ENCODE measurements at places on chromosomes 2 and 18. TPM values are rescaled to one million over a fixed set of nuclear protein-coding genes. Genes with fewer than 3 reads are reported as not detected.

GRCh38 chr2:180456801-180457200 is 449.7 kb upstream of the CWC22 start:
- DNase-seq = no peak

Gene STPG4
- not detected for total RNA-seq

- no peak for DNase-seq
Measured at GRCh38 chr2:64295326-64296139, 151.3 kb upstream of the PELI1 start.

DNA sequence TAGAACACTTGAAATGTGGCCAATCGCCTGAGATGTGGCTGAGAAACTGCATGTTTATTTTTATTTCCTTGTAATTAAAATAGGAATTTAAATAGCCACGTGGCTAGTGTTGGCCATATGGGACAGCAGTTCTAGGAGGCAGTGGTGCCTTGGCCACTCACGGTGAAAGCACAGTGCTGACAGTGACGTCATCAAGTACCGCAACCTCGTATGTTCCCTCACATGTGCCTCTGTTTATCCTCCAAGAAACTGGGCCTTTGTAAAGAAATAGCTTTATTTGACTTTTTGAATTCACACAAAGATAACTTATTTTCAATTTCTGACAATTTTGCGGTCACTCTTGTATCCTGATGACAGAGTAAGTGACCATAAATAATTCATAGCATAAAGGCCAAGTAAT is 575.0 kb downstream of the DCDC2C start:
- DNase-seq = no peak

DNA sequence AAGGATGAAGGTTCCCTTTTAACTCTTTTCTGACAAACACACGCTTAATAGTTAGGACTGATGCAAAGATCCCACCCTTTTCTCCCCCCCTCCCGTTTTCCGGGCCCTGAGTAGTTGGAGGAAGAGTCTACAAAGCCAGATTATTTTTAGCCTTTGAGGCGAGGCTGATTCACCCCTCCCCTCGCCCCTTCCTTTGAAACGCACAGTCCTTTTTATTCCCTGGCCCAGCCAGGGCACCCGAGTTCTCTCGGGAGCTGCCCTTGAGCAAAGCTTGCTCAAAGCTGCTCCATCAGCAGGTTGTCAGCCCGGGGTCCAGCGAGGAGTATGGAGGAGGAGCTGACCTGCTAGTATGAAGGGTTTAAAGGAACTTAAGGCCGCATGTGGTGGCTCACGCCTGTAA is 47.1 kb upstream of the SPRED2 start:
- no peak for DNase-seq

Gene PTPRM
- 64.2 TPM for total RNA-seq

GRCh38 chr2:159046966-159047365 is 78.5 kb downstream of the TANC1 start:
- DNase-seq = peak; percentile 65

Gene CD8B2
- not detected for total RNA-seq

Gene TEKT4
- total RNA-seq = not detected

- DNase-seq = no peak
Measured at GRCh38 chr2:126504949-126505348, 151.0 kb upstream of the GYPC start.

DNA sequence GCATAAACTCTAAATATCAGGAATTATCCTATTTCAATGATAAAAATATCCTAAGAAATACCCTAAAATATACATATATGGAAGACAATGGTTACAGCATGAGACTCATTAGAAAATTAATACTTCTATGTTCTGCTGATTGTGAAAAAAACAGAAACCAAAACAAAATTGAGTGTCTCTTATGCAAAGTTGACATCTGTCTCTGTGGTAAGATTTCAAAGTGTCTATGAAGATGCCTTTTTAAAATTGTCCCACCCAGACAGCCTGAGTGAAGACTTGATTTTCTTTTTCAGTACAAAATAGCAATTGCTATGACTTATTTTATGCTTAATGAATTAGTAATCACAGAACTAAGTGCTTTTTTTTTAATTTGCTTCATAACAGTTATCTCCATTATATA is 1368.4 kb upstream of the LRRTM1 start:
- no peak for DNase-seq

Gene CXCR1
- total RNA-seq = not detected

DNA sequence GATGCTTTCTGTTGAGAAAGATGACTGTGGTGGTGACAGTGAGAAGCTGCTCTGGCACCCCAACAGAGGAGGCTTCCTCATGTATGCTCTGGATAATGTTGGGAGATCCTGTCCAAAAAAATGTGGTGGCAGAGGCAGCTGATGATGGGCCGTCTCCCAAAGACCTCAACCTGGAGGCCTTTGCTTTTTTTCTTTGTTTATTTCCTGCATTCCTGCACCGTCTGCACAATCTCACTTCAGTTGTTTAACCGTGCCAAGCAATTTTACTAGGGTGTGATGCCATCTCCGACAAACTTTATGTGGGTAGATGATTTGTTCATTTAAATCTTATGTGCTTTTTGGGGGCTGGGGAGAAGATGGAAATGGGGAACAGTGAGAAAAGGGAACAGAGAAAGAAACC is 62.2 kb upstream of the IGFBP5 start:
- DNase-seq = no peak

Gene CSRNP3
- total RNA-seq = 3.4 TPM

Gene POTEJ
- not detected for total RNA-seq

DNA sequence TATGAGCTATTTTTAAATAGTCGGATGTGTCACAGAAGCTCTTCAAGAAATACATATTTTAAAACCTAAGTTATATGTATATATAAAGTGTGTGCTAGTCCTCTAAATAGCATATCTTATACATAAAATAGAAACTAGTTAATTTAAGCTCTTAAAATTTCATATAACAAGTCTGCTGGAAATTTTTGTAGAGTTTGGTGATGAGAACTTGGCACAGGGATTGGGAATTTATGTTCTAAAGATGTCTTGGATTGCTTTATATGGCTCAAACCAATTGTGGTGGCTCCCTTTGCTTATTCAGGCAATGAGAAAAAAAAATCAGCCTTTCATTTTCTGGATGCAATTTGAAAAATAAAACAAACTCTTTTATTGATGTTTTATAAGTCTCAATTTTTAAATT is 142.8 kb upstream of the KCNJ3 start:
- no peak for DNase-seq

DNA sequence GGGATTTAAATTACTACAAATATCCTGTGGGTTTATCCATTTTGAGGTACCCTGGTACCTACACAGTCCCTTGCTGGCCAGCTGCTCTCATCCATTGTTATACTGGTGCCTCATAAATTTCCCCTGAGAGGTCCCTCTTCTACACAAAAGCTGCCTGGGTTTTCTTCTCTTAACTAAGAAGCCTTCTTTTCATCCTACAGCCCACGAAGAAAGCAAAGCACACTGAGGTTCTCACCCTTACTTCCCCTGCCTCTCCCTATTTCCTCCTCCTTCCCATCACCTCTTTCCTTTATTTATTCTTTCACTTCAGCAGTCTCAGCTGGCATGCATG is 154.9 kb downstream of the CSRNP3 start:
- DNase-seq = no peak

Gene CCDC141
- total RNA-seq = 2.7 TPM

Gene SCN3A
- 3.1 TPM for total RNA-seq

DNA sequence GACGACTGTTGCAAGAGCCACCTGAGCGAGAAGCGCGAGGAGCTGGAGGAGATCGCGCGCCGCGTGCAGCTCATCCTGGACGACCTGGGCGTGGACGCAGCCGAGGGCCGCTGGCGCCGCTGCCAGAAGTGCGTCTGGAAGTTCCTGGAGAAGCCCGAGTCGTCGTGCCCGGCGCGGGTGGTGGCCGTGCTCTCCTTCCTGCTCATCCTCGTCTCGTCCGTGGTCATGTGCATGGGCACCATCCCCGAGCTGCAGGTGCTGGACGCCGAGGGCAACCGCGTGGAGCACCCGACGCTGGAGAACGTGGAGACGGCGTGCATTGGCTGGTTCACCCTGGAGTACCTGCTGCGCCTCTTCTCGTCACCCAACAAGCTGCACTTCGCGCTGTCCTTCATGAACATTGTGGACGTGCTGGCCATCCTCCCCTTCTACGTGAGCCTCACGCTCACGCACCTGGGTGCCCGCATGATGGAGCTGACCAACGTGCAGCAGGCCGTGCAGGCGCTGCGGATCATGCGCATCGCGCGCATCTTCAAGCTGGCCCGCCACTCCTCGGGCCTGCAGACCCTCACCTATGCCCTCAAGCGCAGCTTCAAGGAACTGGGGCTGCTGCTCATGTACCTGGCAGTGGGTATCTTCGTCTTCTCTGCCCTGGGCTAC is 1.2 kb downstream of the KCNF1 start:
- DNase-seq = no peak

Gene ETAA1
- total RNA-seq = 20.0 TPM

- peak; percentile 89 for DNase-seq
Measured at GRCh38 chr18:48607056-48607984, 68.5 kb downstream of the CTIF start.

GRCh38 chr2:10072656-10073480 is 7.3 kb downstream of the CYS1 start:
- DNase-seq = peak; percentile 91

- no peak for DNase-seq
Measured at GRCh38 chr2:38145236-38145635, 69.3 kb upstream of the CYP1B1 start.

Gene OTOS
- total RNA-seq = not detected

DNA sequence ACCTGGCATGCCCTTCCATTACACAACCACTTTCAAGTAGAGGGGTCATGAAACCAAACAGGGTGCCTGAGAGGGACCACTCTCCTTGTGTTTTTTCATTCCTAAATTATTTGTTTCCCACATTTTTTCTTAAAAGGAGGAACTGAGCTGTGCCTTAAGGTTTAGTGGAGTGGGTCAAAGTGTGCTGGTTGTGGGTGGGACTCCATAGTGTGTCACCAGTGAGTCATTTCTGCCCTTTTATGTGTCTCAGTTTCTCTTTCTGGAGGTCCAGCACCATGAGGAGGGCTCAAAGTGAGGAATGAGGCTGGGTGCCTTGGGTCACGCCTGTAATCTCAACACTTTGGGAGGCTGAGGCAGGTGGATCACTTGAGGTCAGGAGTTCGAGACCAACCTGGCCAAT is 37.8 kb downstream of the COMMD1 start:
- DNase-seq = no peak

Gene STON1
- total RNA-seq = 24.6 TPM

GRCh38 chr2:217916504-217917254 is 86.1 kb downstream of the TNS1 start:
- DNase-seq = no peak

DNA sequence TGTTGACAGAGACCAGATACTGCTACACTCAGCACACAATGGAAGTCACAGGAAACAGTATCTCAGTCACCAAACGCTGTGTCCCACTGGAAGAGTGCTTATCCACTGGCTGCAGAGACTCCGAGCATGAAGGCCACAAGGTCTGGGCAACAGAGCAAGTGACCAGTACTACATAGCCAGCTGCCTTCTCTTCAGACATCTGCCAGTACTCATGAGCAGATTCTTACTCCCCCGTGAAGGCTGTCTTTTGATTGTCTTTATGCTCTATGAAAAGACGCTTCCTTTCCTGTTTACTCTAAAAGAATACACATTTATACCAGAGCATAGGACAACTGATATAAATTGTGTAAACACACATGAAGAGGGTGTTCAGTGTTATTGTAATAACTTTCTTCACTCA is 118.9 kb downstream of the MMADHC start:
- no peak for DNase-seq

Gene CAPN13
- total RNA-seq = not detected

- DNase-seq = no peak
Measured at GRCh38 chr2:15964936-15965563, 24.7 kb downstream of the MYCN start.
